ENCODE measurements at places on chromosomes 16 and 17. TPM values are rescaled to one million over a fixed set of nuclear protein-coding genes. Genes with fewer than 3 reads are reported as not detected.

The GAS7 gene
- total RNA-seq = 112 TPM

DNA sequence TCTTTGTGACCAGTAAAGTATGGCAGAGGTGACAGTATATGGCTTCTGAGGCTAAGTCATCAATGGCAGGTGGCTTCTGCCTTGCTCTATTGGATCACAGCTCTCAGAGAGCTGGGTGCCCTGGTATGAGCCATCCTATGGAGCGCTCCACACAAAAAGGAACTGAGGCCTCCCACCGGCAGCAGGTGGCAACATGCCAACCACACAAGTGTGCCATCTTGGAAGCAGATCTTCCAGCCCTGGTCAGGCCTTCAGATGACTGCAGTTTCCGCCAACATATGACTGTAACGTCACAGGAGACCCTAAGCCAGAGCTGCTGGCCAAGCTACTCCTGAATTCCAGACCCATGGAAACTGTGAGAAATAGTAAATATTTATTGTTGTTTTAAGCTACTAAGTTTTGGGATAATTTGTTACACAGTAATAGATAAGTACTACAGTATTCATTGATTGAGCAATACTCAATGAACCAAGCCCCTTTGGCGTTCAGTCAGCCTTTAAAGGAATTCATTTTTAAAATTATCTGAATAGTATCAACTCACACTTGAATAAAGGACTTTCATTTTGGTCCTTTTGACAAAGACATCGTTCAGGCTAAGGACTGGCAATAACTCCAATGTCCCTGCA lies 69.4 kb upstream of the LHX1 start:
- peak; percentile 54 for DNase-seq

DNA sequence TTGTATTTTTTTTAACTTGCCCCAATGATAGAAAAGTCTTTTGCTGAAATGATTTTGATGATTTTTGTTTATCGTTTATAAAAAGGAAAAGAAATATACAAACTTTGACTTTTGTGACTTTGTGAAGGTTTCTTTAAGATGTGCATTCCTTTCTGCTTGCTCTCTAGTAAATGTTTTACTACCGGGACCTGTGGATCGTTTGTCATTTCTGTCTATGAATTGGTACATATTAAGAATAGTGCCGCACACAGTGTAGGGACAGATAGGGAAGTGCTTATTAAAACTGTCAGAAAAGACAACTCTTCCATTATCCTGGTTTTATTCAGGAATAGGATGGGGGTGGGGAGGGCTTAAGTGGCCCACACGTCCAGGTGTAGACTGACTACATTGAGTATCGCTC lies 8.1 kb upstream of the PSMC5 start:
- DNase-seq = no peak

DNA sequence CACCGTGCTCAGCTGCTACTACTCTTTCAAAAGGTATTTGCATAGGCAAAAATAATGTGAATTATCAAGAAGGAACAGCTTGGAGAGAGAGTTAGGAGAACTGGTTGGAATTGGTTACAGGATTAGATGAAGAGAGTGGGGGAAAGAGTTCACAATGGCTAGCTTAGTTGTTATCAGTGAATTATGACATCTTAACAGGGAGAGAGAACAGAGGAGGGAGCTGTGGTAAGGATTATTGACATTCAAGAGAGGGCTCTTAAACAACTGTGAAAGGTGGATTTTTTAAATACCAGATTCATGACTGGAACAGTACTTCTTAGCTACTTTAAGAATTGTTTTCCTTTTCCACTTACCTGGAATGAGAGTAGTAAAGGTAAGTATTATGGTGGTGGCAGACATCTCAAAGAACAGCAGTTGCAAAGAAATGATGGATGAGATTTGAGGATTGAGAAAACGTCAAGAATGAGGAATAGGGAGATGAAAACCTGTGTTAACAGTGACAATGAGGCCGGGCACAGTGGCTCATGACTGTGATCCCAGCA lies 43.9 kb upstream of the SLC5A11 start:
- peak; percentile 33 for DNase-seq

The ZNF232 gene
- total RNA-seq = 14.1 TPM

DNA sequence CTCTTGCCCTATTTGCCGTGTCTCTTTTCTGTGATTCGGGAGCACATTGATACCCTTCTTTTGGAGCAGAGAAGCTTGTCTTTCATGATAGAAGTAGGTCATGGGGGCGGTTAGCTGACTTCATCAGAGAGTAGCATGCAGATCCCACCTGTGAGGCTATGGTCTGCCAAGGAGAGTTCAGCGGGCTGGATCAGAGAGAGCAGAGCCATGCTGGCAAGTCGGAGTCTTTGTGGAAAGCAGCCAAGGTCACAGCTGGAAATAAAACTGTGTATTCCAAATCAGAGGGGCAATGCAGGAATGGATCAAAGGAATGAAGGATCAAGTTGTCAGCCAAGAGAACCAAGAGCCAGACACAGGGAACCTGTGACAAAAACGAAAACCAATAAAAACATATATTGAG lies 595.9 kb downstream of the WWOX start:
- no peak for DNase-seq

The ANKRD40CL gene
- not detected for total RNA-seq

DNA sequence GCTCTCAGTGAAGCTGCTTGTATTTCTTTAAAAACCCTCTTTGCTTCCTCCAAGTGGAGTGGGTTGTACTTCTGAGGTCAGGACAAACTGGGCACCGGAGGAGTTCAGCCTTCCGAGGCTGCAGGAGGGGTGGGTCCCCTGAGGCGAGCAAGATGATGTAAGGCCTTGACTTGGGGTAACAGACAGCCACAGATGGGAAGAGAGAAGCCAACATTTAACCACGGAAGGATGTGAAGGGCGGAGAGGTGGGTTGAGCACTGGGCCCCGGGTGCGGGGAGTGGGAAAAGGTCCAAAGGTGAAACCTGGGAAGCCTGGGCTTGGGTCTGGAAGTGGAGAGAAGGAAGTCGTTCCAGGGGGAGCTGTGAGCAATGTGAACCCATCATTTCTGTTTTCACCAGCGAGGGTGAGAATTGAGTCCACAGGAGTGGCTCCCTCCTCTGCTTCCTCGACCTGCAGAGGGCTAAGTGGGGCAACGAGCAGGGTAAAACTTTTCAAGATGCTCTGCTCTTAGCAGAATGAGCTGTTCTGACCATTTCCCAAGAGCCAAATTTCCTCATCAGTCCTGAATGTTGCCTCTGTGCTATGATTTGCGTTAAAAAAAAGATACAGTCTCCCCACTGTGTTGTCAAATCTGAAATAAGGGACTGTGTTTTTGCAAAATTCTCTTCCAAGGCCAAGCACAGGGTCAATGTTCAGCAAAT lies 137.7 kb upstream of the CRHR1 start:
- DNase-seq = no peak

The ZP2 gene
- total RNA-seq = not detected

The TM4SF5 gene
- not detected for total RNA-seq

The TMEM220 gene
- 2.8 TPM for total RNA-seq

The PYDC1 gene
- not detected for total RNA-seq

The PRR35 gene
- total RNA-seq = not detected

- no peak for DNase-seq
These were observed 9.0 kb downstream of the KCTD13 start for GRCh38 chr16:29916979-29917378.

The TBC1D3D gene
- 0.18 TPM for total RNA-seq

The KCNJ12 gene
- 3.4 TPM for total RNA-seq

The CDRT15 gene
- not detected for total RNA-seq

The GRN gene
- total RNA-seq = 753 TPM

DNA sequence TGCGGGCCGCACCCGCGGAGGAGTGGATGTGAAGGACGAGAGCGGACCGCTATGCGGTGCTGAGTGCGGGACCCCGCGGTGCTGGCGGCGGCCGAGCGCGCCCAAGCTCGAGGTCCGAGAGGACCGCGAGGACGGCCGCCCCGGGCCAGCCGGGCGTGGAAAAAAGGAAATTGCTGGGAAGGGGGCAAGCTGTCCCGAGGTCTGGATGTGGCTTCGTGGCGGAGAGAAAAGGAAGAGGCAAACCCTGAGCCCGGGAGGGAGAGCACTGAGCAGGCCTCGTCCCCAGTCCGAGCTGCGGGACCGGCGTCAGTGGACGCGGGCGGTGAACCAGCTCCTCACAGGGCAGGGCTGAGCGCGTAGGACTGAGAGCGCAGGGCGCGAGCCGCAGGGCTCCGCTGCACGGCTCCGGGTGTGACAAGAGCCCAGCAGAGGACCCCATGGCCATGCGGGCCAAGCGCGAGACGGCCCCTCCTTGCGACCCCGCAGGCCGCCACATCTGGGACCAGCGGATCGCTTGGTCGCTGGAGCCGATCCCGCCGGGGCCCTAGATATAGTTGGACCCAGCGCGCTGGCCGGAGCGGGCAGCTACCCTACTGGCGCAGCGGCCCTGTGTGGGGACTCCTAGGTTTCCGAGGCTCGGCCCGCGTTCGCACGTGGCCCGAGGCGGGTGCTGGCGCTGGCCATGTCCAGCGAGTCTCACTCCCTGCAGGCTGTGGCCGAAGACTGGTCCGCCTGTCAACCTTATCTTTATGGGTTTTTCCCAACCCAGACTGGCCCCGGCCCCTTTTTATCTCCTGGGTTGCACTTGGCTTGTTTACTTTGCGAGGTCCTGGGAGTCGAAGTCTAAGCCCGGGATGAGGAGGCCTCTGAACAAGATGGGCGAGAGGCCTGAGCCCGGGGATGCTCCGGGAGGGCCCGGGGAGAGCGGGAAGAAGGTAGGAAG lies 2.4 kb downstream of the TBX4 start:
- DNase-seq = no peak

DNA sequence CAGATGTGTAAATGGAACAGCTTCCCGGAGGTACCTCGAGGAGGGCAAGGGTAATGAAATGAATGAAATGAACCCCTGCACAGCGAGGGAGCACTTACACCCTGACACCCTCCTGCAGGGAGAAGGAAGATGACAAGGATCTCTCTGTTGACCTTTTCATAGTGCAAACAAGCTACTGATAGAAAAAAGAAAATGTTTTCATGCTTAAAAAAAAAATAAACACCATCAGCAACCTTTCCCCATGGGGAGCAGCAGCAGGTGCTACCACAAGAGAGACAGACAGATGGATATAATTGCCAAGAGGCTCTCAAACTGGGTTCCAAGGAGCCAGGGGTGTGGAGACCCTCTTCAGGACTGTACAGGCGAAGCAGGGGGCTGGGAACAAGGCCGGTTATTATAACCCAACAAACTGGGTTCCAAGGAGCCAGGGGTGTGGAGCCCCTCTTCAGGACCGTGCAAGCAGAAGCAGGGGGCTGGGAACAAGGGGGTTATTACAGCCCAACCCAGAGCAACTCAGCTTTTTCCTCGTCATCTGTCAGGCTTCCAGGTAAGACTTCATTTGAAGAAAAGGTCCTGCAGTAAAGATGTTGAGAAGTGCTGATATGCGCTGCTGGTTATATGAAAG lies 718 bp upstream of the RPH3AL start:
- DNase-seq = no peak
